Upper lobe of right lung (tissue), 1 donor: ENCODE measurements at places on chromosomes 2 and 18. TPM values are rescaled to one million over a fixed set of nuclear protein-coding genes. Genes with fewer than 3 reads are reported as not detected.

DNA sequence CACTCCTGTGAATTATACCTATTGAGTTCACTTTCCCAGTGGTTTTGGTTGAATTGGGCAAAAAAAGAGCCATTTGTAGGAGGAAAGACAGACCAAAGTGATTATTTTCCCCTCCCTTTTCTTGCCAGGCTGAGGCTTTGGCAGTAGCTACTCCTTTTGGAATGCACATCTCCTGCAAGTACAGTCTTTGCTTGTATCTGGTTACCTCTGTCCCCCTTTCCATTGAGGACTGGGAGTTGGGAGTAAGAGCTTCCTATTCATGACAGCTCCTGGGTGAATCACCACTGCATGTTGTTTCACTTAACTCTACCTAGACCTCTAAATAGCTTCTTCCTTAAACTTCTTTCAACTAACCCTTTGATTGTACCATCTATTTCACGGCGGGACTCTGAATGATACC lies 695.3 kb upstream of the ZNF804A start:
- H3K27me3 ChIP-seq: no peaks in the 10 kb centered on the region
- DNase-seq: no peak
- no peaks in the 10 kb centered on the region for H3K4me1 ChIP-seq

GRCh38 chr2:170883683-170884082 lies 45.4 kb upstream of the GORASP2 start:
- H3K27ac ChIP-seq: no peak overlapping the region
- no peak overlapping the region for H3K4me3 ChIP-seq
- no peaks in the 10 kb centered on the region for H3K4me1 ChIP-seq
- no peak for DNase-seq
- H3K27me3 ChIP-seq: no peaks in the 10 kb centered on the region

TDRD15 gene
- not detected for total RNA-seq

- H3K27ac ChIP-seq: no peak overlapping the region
- H3K4me3 ChIP-seq: no peak overlapping the region
- H3K36me3 ChIP-seq: no peaks in the 10 kb centered on the region
- H3K4me1 ChIP-seq: no peaks in the 10 kb centered on the region
These were observed 98.4 kb upstream of the FIGN start for GRCh38 chr2:163834221-163834620.

- no peak overlapping the region for H3K27ac ChIP-seq
- H3K4me1 ChIP-seq: no peaks in the 10 kb centered on the region
- no peak overlapping the region for H3K4me3 ChIP-seq
- H3K36me3 ChIP-seq: no peaks in the 10 kb centered on the region
- no peaks in the 10 kb centered on the region for H3K27me3 ChIP-seq
These were observed 265.1 kb upstream of the SIX2 start for GRCh38 chr2:45274250-45274926.

DNA sequence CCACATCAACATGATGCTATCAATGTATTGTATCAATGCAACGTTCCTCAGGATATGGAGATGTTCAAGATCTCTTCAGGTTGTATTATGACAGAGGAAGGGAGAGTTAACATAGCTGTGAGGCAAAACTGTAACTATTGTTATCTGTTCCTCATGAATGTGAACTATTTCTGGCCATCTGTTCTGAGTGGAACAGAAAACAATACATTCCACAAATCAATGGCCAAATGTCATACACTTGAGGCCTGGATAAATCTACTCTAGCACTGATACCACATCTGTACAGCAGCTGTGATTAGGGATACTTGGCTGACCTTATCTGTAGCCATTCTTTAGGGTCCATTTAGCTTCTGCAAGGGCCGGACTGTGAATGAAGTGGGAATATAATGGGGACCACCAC lies 447.9 kb downstream of the IRS1 start:
- H3K27me3 ChIP-seq: no peaks in the 10 kb centered on the region
- DNase-seq: no peak
- no peaks in the 10 kb centered on the region for H3K4me1 ChIP-seq

OSR1 gene
- total RNA-seq: 9.7 TPM

- no peaks in the 10 kb centered on the region for H3K36me3 ChIP-seq
- DNase-seq: no peak
- no peak overlapping the region for H3K27ac ChIP-seq
- H3K27me3 ChIP-seq: no peaks in the 10 kb centered on the region
These were observed 76.0 kb downstream of the CBLN2 start for GRCh38 chr18:72468021-72468710.

TUBA4B gene
- not detected for total RNA-seq

DNA sequence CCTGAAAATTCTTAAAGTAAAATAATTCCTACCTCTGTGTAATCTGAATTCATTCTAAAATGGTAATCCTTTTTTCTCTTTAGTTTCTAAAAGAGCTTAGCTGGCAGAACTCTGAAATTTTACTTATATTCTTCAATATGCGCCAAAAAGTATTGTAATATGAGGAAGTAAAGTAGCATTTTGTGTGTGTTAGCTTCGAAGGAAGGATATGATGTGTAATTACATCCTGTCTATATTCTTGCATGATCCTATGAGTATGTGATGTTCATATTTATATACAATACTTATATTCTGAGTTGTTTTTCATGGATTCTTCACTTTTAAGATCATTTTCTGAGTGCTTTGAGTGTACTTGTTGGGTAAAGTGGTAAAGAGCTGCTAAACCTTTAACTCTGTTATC lies 402.9 kb upstream of the PKDCC start:
- DNase-seq: no peak
- no peak overlapping the region for H3K27ac ChIP-seq
- H3K36me3 ChIP-seq: no peaks in the 10 kb centered on the region
- H3K4me1 ChIP-seq: no peaks in the 10 kb centered on the region

SLC11A1 gene
- total RNA-seq: 302 TPM

DNA sequence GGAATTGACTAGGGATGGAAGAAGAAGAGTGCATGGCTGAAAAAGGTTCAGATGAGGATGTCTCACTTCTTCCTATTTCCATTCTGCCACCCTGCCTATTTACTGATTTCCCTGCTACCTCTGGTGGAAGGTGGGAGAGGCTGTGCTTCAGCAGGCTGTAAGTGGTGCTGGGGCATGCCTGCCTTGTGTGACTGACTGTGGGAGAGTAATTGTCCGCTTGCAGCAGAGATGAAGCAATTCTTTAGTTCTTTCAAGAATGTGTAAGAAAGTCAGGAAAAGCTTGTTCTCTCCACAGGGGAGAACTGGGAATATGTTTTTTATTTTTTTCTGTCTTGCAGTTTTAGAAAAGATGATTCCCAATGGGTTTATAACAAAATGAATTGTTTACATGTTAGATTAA lies 72.5 kb upstream of the NYAP2 start:
- H3K4me1 ChIP-seq: no peaks in the 10 kb centered on the region
- H3K27ac ChIP-seq: no peak overlapping the region
- H3K27me3 ChIP-seq: no peaks in the 10 kb centered on the region
- no peak for DNase-seq

GRCh38 chr2:217026569-217026968 lies 166.7 kb upstream of the TNP1 start:
- DNase-seq: no peak
- no peaks in the 10 kb centered on the region for H3K27me3 ChIP-seq
- H3K4me3 ChIP-seq: no peak overlapping the region
- H3K36me3 ChIP-seq: no peaks in the 10 kb centered on the region

GRCh38 chr2:24491542-24492420 lies 727 bp downstream of the NCOA1 start:
- no peaks in the 10 kb centered on the region for H3K27me3 ChIP-seq
- peak overlapping the region; percentile 73 for H3K4me3 ChIP-seq
- no peaks in the 10 kb centered on the region for H3K36me3 ChIP-seq
- DNase-seq: peak; percentile 81
- peak overlapping the region; percentile 84 for H3K27ac ChIP-seq

PLEKHH2 gene
- 53.8 TPM for total RNA-seq

- H3K27ac ChIP-seq: no peak overlapping the region
- H3K27me3 ChIP-seq: no peaks in the 10 kb centered on the region
- H3K4me1 ChIP-seq: no peaks in the 10 kb centered on the region
- no peak overlapping the region for H3K4me3 ChIP-seq
These were observed 68.0 kb downstream of the DAW1 start for GRCh38 chr2:227939271-227940027.

GRCh38 chr18:23853448-23854195 lies 160.9 kb upstream of the TTC39C start:
- DNase-seq: no peak
- no peaks in the 10 kb centered on the region for H3K27me3 ChIP-seq
- no peaks in the 10 kb centered on the region for H3K4me1 ChIP-seq
- H3K27ac ChIP-seq: no peak overlapping the region
- peaks cover 7% of the 10 kb centered on the region for H3K36me3 ChIP-seq

DNA sequence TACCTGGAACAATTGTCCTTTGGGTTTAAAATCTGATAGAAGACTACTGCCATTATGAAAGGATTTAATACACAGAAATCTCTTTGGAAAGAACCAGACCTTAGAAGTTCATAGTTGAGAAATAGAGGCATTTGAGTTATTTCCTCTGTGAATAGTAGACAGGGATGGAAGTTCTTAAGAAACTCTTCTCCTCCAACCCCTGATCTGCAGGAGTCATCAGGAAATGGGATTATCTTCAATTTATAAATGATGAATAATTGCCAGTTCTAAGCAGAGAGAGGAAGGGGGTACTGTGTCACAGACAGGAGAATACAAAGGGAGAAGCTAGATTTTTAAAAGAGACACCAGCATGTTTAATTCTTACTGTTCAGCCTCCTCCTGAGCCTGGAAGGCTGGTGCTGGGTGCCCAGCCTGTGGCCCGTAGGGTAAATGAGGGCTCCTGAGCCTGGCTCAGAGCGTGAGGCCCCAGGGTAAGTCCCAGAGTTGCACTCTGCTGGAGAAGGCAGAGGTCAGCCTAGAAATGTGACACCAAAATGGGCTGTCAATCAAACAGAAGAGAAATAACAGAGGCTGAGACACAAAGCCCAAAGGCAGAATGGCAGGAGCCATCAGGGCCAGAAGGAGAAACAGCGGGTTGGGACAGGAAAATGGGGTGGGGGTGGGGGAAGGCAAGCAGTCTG lies 58.2 kb upstream of the PKDCC start:
- no peak overlapping the region for H3K4me3 ChIP-seq
- DNase-seq: no peak
- H3K27me3 ChIP-seq: no peaks in the 10 kb centered on the region
- H3K36me3 ChIP-seq: no peaks in the 10 kb centered on the region
- H3K4me1 ChIP-seq: no peaks in the 10 kb centered on the region

- peaks cover 76% of the 10 kb centered on the region for H3K4me1 ChIP-seq
- peaks cover 27% of the 10 kb centered on the region for H3K36me3 ChIP-seq
- H3K27ac ChIP-seq: peak overlapping the region; percentile 94
- no peak for DNase-seq
These were observed 1.7 kb upstream of the VAMP5 start for GRCh38 chr2:85582492-85582891.

DNA sequence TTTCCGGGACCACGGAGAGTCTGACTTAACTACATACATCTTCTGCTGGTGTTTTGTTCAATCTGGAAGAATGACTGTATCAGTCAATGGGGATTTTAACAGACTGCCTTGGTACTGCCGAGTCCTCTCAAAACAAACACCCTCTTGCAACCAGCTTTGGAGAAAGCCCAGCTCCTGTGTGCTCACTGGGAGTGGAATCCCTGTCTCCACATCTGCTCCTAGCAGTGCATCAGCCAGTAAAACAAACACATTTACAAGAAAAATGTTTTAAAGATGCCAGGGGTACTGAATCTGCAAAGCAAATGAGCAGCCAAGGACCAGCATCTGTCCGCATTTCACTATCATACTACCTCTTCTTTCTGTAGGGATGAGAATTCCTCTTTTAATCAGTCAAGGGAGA lies 23.1 kb downstream of the ICOS start:
- DNase-seq: no peak
- no peak overlapping the region for H3K27ac ChIP-seq

GRCh38 chr18:36724591-36725001 lies 104.2 kb downstream of the TPGS2 start:
- no peak overlapping the region for H3K4me3 ChIP-seq
- DNase-seq: no peak
- H3K27me3 ChIP-seq: no peaks in the 10 kb centered on the region
- no peaks in the 10 kb centered on the region for H3K36me3 ChIP-seq
- H3K4me1 ChIP-seq: no peaks in the 10 kb centered on the region
- H3K27ac ChIP-seq: no peak overlapping the region

- H3K4me1 ChIP-seq: peaks cover 25% of the 10 kb centered on the region
- DNase-seq: no peak
- no peaks in the 10 kb centered on the region for H3K36me3 ChIP-seq
- H3K27ac ChIP-seq: peak overlapping the region; percentile 94
- H3K27me3 ChIP-seq: no peaks in the 10 kb centered on the region
These were observed 918 bp downstream of the EIF5B start for GRCh38 chr2:99338029-99338585.

MAP3K19 gene
- total RNA-seq: not detected

ACTG2 gene
- 37.9 TPM for total RNA-seq

TPO gene
- not detected for total RNA-seq

CCDC68 gene
- total RNA-seq: 20.8 TPM

DNA sequence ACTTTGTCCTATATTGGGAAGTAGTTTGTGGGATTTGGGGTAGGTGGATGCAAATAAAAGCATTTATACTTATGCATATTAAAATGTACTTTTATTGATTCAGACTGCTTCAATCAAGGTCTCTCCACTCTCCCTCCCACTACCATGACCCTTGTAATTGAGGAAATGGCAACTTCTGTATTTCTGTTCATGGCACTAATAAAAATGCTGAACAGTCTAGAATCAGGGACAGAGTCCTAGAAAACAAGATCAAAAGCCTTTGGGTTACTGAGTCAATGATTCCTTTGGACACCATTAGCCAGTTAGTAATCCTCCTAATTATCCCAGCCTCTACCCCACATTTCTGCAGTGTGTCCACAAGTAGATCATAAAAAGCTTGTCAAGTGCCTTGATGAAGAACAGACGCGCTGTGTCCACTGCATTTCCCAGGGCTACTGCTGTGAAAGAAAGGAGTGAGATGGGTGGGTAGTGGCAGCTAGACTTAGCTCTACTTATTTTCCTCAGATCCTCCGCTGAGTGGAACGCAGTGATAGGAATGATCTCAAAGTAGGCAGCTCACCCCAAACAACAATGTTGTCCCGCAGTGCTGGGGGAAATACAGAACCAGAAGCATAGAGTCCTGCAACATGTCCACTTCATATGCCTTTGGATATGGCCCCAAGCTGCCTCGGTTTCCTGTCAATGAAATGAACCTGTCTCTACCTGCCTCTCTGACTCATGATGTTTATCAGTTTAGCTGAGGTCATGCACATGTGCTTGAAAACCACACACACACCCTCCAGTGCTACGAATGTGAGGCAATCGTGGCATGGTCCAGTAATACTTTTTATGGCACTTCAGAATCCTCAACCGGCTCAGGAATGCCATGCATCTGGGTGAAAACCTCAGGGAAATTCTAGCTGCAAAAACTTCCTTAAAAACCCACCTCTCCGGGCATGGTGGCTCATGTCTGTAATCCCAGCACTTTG lies 115.5 kb downstream of the COL6A3 start:
- H3K36me3 ChIP-seq: no peaks in the 10 kb centered on the region
- peaks cover 10% of the 10 kb centered on the region for H3K4me1 ChIP-seq
- peak overlapping the region; percentile 38 for H3K27ac ChIP-seq
- no peaks in the 10 kb centered on the region for H3K27me3 ChIP-seq
